Prostate gland (tissue), 2 donors: ENCODE measurements at places on chromosomes 11 and 22.

- DNase-seq = no peak
Measured at GRCh38 chr22:50115693-50116092, 25.9 kb downstream of the MOV10L1 start.

GRCh38 chr11:1796413-1797011, 32.8 kb upstream of the CTSD start:
- no peak for DNase-seq

DNA sequence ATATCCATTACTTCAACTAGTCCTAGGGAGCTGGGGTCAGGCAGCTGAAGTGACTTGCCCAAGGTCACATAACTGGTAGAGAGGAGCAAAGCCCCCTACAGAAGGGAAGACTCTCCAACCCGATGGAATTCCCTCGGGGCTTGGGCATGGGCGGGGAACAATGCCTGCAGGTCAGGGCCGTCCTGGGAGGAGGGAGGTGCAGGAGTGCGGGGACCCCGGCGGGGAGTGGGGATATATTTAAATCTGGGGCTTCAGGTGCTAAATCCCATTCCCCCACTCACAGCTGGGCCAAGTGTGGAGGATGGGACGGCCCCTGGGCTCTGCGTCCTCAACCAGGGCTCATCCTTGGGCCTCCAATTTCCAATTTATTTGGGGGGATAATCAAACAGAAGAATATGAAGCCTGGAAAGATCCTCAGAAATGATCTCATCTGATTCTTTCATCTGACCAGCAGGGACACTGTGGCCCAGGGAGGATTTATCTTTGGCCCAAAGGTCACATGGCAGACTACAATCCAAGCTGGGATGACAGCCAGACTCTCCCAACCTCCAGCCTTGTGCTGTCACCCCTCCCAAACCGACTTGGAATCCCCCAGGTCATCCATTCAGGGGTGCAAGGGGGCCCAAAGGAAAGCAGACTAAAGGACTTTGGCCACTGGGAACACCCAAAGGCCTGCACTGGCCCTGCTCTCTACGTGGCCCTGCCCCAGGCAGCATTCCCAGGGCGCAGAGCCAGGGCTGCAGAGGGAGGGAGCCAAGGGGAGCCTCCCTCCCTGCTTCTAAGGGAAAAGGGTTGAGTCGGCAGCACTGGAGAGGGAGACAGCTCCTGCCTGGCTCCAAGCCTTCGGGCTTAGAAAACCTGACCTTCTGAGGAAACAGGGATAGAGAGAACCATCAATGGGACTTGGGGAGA, 8.7 kb upstream of the C1QTNF6 start:
- DNase-seq = peak; percentile 69

GRCh38 chr11:20010156-20010850, 150.0 kb downstream of the DBX1 start:
- no peak for DNase-seq

GRCh38 chr11:111652184-111652583, 49.9 kb downstream of the SIK2 start:
- no peak for DNase-seq
